Nucleus accumbens (tissue), 56 donors: ENCODE measurements at places on chromosomes 13 and 19.
A peak's percentile ranks its signal among the peaks of the same experiment; 100 is the strongest.

- no peak for DNase-seq
Observed at GRCh38 chr13:95387733-95388207, 86.5 kb upstream of the ABCC4 start.

DNA sequence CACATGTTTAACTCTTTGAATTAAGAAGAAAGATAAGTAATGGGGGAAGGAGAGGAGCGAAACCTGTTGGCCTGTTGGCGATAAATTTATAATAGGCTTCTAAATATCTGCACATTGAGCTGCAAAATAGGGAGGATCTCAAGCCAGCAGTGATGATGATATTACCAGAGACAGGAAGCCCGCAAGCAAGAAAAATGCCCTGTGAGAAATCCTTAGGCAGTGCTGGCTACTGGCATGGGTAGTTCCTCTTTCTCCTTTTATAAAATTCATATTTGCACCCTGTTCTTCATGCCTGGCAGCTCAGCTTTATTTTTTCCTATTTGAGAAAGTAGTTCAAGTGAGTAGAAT is 858 bp upstream of the USP12 start:
- DNase-seq, result no peak

- DNase-seq, result peak; percentile 81
Observed at GRCh38 chr13:39765801-39766463, 110.5 kb downstream of the COG6 start.

- DNase-seq, result no peak
Observed at GRCh38 chr13:79631051-79631659, 150.2 kb downstream of the NDFIP2 start.

- no peak for DNase-seq
Observed at GRCh38 chr13:76292726-76293125, 593.5 kb downstream of the KCTD12 start.

DNA sequence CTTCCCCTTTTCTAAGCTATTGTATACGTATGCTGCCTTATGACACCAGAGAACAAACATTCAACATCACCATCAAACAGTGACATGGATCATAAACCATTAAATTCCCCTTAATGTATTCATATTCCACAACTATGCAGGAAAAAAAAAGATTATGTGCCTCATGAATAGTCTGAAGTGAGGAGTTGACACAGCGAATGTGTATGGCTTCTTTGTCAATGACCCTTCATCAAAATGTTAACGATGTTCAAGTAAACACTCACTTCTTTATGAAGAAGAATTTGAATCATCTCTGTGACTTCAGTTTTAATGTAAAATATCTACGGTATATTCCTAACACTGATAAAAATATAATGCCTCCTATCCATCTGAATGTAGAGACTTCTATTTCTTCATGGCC is 44.6 kb downstream of the SMAD9 start:
- no peak for DNase-seq

DNA sequence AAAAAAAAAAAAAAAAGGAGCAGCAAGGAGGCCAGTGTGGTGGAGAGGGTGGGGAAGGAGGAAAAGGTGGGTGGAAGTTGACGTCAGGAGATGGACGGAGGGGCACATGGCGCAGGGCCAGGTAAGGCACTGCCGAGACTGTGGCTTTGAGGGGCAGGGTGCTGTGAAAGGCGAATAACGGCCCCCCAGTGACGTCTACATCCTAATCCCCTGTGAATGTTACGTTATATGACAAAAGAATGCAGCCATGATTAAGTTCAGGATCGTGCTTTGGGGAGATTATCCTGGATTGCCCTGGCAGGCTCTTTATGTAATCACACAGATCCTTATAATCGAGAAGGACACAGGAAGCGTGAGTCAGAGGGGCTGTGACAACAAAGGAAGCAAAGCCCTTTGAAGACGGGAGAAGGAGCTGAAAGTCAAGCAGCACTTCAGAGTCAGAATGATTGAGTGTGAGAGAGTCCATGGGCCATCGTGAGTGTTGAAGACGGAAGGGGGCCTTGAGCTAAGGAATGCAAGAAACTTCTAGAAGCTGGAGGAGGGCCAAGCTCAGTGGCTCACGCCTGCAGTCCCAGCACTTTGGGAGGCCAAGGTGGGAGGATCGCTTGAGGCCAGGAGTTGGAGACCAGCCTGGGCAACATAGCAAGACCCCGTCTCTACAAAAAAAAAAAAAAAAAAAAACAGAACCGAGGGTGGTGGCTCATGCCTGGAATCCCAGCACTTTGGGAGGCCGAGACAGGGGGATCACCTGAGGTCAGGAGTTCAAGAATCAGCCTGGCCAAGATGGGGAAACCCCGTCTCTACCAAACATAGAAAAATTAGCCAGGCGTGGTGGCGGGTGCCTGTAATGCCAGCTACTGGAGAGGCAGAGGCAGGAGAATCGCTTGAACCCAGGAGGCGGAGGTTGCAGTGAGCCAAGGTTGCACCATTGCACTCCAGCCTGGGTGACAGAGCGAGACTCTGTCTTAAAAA is 13.8 kb upstream of the CEACAM16 start:
- DNase-seq, result no peak

DNA sequence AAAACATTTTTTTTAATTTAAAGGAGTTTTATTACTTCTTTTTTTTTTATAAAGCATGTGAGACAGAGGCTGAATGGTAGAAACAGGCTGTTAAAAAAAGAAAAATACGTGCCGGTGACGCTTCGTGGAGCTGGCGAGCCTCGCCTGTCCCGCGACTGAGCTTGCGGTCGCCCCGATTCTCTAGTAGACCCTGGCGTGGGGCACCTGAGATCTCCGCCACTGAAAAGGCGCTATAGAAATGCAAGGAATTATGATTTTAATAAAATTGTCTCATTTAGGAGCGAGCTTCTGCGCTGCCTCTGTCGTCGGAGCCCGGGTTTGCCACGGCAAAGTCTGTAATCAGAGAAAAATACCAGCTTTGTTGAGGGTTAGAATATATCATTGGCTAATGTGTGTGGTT is 18.4 kb downstream of the NFIX start:
- DNase-seq, result no peak

- no peak for DNase-seq
Observed at GRCh38 chr13:102620516-102620915, 23.7 kb downstream of the TPP2 start.

DNA sequence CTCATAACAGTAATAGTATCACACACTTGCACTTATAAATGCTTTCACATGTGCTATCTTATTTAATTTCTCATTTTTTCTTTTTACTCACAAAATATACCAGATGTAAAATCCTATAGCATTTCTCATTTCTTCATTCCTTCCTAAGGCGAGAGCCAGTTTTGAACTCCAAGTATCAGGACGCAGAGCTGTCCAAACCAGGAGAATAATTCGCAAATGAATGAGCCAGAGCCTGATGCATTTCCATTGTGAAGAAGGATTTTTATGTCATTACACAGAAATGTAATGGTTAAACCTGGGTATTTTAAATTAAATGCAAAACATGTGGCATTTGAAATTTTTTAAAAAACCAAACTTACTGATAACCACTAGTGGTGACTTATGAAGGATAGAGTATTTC is 244.3 kb downstream of the RGCC start:
- DNase-seq, result no peak

- no peak for DNase-seq
Observed at GRCh38 chr13:53254500-53254899, 225.9 kb downstream of the OLFM4 start.

- no peak for DNase-seq
Observed at GRCh38 chr13:98416408-98416807, 160.5 kb downstream of the STK24 start.
